ENCODE measurements at places on chromosomes 2 and 18.

GRCh38 chr18:11506856-11507255 is 102.5 kb upstream of the SLC35G4 start:
- no peak for DNase-seq

DNA sequence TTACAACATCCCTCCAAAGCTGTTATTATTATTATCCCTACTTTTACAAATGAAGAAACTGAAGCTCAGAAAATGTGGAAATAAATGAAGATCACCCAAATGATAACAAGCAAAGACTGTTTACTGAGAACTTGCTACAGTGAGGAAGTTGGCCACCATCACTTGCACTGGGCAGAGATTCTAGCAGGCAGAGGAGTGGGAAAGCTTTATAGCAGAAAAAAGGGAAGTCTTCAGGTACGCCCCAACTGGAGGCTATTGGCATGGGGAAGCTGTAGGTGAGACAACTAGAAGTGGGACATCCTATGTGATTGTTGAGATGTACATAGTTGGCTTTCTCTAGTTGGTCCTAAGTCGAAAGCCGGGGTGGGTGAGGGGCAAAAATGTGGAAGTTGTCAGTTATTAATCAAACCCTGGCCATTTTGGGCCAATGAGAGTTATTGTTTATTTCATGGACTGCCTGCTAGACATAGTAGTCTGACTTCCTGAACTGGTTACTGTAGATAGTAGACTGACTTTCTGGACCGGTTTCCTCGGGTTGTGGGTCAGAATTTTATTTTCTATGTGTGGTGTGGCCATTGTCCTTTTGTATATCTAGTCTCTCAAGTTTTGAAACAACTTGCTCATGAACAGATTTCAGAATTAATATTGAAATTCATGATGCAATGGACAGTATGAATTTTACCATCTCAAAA is 40.2 kb upstream of the STAT4 start:
- DNase-seq = no peak

- DNase-seq = peak; percentile 33
Measured at GRCh38 chr18:80246445-80247392, 595 bp downstream of the PARD6G start.

DNA sequence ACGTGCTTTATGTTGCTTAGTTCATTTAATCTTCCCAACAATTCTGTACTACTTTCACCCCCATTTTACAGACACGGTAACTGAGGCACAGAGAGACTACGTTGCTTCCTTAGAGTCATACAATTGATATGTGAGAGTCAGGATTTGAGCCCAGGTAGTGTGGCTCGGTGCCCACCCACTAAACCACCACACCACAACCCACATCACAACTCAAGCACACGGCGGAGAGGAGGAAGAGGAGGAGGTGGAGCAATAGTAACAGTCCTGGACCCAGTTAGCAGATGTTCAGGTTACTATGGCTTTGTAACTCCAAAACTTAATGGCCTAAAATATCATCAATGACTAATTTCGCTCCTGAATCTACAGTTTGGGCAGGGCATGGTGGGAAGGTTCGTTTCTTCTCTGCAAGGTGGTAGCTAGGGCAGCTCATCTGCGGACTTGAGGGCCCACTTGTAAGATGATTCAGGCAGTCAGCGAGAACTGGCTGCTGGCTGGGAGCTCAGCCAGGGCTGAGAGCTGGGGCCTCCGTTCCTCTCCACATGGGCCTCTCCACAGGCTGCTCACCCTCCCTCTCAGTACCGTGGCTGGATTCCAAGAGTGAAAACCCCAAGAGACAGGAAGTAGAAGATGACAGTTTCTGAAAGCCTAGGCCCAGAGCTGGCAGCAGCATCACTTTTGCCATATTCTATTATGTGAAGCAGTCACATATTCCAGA is 167.1 kb downstream of the ZFP36L2 start:
- no peak for DNase-seq
